Adrenal gland (tissue), 19 donors: ENCODE measurements at places on chromosomes 5 and 9.

- no peak for DNase-seq
Measured at GRCh38 chr5:97193355-97193688, 10.3 kb upstream of the RIOK2 start.

- peak; percentile 27 for DNase-seq
Measured at GRCh38 chr5:115209279-115209678, 39.6 kb upstream of the TRIM36 start.

DNA sequence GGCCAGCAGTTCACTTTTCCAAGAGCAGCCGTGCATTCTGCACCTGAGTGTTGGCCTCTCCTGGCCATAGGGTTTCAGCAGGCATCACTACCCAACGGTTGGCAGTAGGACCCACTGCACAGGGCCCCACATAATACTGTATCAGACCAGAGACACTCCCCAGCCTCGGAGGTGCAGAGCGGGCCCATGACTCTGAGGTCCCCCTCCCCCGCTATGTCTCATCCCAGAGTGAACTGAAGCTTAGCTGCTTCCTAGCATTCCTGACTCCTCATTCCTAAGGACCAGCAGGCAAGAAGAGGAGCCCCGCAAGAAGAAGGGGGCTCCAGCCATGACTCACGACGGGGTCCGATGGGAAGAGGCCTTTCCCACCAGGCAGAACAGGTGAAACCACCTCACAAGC, 67.2 kb downstream of the CAMSAP1 start:
- DNase-seq = no peak

DNA sequence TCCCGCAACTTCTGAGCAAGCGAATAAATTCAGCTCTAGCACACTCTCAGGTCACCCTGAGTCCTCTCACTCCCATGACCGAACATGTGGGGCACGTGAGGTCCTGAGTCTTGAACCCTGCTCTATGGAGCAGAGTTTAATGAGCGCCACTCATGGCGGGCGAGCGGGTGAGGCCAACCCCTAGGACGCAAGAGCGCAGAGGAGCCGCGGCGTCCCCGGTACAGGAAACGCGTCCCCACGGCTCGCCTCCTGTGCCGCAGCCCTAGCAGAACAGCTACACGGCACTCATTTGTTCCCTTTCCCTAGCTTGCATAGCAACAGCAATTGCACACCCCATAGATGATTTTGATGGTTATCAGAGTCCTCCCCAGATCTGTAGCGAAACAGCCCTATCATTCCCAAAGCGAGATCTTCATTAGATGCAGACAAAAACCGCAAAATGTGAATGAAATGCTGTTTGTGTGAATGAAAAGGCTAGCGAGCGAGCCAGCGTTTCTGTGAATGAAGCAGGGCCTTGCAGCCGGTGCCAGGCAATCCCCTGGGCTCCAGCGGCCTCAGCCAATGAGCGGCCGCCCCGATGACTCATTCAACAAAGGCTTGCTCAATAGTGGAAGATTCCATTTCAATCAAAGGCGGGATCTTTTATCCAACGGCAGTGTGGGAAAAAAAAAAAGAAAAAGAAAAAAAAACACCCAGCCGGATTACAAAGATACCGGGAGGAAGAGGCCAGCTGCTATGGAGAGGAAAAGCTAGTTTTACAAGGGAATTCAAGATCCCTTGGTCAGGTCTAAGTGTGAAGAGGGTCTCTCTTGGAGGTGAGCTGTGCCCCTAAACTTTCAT, 1.5 kb upstream of the SHC3 start:
- DNase-seq = peak; percentile 97

DNA sequence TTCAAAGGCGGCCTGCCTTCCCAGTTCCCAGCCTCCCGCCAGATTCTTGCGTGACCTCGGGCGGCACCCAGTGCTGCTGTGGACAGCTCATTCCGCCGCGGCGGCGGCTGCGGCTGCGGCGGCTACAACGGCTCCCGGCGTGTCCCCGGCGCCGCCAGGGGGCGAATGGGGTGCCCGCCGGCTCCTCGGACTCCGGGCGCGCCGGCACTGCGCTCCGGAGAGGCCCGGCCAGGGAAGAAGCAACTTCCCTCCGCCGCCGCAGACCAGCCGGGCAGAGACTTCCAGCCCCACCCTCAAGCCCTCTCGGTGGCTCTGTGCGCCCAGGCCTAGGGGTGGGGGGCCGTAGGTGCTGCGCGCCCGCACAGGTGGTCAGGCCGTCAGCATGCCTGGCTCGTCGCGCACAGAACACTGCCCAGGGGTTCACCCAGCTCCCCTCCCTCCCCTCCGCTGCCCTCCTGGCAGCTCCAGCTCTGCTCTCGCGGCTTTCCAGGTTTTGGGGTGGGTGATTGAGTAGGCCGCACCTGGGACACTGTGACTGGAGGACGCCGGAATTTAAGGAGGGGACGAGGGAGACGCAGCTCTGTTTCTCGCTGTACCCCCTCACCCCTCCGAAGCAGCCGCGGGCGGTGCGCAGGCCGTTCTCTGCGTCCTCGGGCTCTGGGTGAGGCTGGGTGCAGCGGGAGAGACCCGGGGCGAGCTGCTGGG, 20.2 kb downstream of the IGIP start:
- DNase-seq = peak; percentile 81

GRCh38 chr9:131833906-131834305, 94.0 kb upstream of the RAPGEF1 start:
- no peak for DNase-seq

DNA sequence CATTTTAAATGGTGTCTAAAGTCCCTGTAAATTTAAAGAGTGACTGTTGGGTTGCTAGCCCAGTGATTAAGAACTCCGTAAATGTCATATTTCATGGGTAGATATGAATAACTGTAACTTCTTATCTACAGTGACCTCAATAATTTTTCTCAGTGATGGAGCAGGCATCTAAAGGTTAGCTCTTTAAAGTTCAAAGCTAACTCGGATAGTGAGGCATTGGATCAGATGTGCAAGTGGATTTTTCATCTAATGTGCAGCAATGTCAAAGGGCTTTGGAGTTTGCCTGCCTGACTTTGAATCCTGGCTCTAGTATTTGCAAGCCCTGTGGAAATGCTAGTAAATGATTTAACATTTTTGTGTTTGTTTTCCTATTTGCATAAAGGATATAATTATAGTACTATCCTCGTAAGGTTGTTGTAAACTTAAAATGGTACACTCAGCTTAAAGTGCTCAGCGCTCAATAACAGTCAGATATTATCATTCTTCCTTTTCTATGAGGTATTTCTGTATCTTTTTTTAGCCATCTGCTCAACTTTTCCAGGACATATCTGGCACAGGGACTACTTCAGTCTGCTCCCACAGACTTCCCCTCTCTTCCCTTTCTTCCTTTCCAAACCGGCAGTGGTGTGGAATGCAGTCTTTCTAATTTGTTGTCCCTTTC, 163.7 kb upstream of the ELL2 start:
- no peak for DNase-seq

DNA sequence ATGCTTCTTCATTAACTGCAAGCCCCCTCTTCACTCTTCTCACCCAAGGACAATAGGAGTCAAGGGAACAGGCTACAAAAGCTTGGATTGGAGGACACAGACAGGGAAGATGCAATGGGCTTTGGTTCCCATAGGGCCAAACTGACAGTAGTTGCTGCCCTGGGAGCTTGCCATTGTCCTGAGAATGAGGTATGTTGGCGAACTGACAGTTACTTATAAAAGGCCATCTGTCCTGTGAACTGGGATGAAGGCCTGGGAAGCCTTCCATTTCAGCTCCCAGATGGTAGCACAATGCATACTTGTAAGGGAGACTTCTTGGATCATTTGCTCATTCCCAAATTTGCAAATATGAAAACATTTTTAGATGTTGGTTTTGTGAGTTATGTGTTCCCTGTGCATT, 88.9 kb downstream of the SNCAIP start:
- DNase-seq = no peak

- DNase-seq = no peak
Measured at GRCh38 chr5:140553657-140554056, 3.6 kb downstream of the SRA1 start.

DNA sequence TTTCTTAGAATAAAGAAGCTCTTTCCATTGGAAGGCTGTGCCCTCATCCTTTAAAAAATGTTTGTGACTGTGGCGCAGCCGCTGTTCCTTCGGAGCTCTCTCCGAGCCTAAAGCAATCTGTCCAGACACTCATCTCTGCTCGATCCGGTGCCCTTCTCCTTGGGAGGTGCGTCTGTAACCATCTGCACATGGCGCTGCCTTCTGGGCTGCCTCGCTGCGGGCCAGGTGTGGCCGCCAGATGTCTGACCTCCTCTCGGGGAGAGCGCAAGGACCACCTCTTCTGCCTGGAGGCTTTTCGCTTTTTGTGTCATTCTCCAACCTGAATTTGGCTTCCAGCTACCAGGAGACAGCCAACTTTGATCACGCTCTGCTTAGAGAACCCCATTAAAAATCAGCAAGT, 153.4 kb upstream of the PTCH1 start:
- DNase-seq = no peak

- DNase-seq = no peak
Measured at GRCh38 chr9:18236336-18236735, 237.6 kb upstream of the ADAMTSL1 start.

DNA sequence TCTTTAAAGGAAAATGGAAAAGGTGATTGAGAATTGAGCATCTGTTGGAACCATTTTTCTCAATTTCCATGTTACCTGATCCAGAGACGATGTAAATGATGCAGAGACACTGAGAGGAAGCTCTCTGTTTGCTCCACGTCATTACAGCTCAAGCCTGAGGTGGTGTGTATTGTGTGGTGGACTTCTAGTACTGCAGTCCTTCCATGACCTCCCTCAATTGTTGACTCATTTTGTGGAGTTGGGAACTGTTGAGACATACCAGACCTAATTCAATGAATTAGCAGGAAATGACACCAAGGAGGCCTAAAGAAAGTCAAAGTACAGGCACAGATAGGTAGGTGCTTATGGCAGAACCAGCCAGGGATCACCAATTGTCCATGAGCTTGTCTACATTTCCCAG, 15.6 kb upstream of the LVRN start:
- DNase-seq = no peak

DNA sequence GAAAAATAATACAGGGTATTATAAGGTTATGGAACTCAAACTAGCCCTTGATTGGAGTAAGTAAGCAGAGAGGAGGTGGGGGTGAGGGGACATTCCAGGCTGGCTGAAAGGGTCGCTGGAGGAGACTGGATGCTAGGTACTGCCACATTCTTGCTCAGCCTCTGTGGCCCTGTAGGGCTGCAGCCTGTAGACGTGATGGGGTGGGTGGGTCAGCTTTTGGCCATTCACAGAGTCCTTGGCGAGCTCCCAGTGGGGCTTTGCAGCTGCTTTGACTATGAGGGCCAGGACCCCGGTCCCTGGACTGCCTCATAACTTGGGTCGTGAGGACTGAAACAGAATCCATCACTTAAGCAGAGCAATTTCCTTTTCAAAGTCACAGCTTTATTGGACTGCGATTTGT, 4.2 kb upstream of the GDNF start:
- no peak for DNase-seq

GRCh38 chr9:87829756-87830155, 52.9 kb upstream of the SPATA31E1 start:
- DNase-seq = no peak

DNA sequence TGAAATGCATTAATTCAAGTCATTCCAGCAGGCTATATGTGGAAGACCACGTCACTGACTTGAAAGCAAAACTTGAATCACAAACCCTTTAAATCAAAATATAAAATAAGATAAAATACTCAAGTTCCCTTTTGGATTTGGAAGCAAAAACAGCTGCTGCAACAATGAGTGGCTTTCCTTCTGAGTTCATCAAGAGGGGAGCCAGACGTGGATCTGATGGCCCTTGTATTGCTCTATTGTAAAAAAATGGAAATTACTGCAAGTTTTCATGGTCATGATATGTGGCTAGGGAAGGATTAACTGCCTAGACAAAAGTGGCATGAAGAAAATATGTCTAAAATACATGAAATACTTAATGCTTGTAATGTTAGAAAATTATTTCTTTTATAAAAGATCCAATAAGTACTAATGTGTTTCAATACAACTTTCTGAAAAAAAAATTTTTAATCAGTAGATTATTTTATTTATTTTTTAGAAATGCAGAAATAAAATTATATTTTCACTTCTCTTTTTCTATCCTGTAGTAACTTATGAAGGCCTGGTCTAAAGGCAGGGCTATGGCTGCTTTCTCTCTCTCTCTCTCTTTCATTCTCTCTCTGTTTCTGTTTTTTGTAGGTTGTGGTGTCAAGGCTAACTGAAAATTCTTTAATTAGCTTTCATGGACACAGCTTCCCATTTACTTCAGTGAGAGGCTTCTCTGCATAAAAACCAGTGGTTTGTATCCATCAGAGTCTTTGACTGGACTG, 24.0 kb downstream of the LIX1 start:
- DNase-seq = no peak

- DNase-seq = no peak
Measured at GRCh38 chr5:178673801-178674295, 47.0 kb upstream of the CLK4 start.

GRCh38 chr9:96006961-96007360, 131.5 kb downstream of the ERCC6L2 start:
- no peak for DNase-seq

GRCh38 chr5:142671266-142671665, 14.6 kb downstream of the FGF1 start:
- DNase-seq = no peak

- peak; percentile 98 for DNase-seq
Measured at GRCh38 chr5:95961617-95962474, at the start of gene ELL2. Gene ELL2 (minus strand): TSS chr5:95961851. CDS start chr5:95961721, 130 bp downstream.

DNA sequence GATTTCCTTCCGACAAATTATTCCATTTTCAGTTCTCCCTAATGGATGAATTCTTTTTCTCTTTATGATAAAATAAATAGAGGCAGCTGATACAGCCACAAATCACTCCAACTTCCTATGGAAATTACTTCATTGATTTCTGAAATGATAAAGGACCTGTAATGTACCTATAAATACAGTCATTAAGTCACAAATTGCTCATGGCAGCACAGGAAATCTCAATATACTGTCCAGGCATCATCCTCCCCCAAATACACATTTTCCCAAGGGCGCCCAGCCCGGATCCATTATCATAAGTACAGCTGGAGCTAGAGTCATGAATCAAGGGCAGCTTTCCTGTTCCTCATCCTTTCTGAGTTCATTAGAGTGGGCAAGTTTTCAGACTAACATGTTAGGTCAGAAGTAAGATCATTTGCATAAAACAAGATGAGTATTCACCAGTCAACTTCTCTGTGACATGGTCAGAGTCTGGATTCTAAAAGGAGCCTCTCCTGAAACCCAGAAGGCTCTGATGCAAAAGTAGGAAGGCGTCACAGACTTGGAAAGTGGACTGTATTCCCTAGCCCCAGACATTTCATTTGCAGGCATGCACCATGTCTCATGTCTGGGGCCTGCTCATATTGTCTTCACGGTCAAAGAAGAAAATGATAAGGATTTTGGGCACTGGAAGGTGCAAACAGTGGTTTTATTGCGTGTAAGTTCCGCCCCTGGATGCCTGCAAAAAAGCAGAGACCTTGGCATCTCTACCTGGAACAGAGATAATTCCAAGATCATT, 383.2 kb downstream of the PLK2 start:
- no peak for DNase-seq

GRCh38 chr5:60640901-60641300, 59.1 kb downstream of the DEPDC1B start:
- DNase-seq = no peak

GRCh38 chr5:168114444-168115017, 176.9 kb upstream of the WWC1 start:
- peak; percentile 19 for DNase-seq
